ENCODE measurements at places on chromosomes 2 and 18.

GRCh38 chr2:158004126-158004764 is 97.4 kb upstream of the UPP2 start:
- no peak for DNase-seq

GRCh38 chr2:20052861-20053281 is 1.4 kb upstream of the LAPTM4A start:
- DNase-seq = no peak

- no peak for DNase-seq
Measured at GRCh38 chr2:218472988-218473387, 54.1 kb downstream of the VIL1 start.

DNA sequence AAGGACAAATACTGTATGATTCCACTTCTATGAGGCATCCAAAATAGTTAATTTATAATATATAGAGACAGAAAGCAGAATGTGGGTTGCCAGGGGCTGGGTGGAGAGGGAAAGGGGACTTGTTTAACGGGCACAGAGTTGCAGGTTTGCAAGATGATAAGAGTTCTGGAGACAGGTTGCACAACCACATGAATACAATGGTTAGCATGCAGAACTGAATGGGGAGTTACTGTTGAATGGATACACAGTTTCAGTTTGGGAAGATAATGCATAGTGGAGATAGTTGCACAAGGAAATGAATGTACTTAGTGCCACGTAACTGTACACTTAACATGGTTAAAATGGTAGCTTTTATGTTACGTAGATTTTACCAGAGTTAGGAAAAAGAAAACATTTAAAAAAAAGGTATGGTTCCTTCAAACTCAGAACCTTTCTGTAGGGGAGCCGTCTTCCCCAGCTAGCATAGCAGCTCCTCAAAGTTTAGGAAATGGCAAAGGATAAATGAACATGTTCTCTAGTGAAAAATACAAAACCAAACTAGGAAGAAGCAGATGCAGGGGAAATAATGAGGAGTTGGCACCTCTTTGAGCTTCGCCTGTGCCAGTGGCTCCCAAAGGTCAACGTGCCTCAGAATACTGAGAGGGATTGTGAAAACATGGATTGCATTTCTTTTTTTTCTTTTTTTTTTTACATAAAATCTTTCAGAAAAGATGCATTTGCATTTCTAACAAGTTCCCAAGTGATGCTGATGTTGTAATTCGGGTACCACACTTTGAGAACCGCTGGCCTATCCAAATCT is 95.2 kb downstream of the ZCCHC2 start:
- DNase-seq = no peak

DNA sequence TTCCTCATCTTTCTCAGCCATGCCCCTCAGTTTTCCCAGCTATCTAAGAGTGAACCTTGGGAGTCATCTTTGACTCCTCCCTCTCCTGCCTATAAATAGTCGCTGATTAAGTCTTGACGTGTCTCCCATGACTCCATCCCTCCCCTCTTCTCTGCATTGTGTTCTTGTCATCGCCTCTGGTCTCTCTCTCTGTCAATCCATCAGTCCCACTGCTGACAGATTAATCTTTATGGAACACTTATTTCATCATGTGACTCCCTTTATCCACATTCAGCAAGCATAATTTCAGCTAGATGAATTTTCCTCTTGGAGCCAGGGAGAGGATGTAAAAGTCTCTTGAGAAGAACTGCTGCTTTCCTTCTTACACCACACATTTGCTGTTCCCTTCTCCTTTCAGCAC is 9.4 kb downstream of the ADAM23 start:
- no peak for DNase-seq
